ENCODE measurements at places on chromosomes 6 and 20. TPM values are rescaled to one million over a fixed set of nuclear protein-coding genes. Genes with fewer than 3 reads are reported as not detected.

The PACSIN1 gene
- 0.33 TPM for total RNA-seq

- no peak for DNase-seq
Observed at GRCh38 chr6:122180132-122180531, 219.3 kb upstream of the HSF2 start.

DNA sequence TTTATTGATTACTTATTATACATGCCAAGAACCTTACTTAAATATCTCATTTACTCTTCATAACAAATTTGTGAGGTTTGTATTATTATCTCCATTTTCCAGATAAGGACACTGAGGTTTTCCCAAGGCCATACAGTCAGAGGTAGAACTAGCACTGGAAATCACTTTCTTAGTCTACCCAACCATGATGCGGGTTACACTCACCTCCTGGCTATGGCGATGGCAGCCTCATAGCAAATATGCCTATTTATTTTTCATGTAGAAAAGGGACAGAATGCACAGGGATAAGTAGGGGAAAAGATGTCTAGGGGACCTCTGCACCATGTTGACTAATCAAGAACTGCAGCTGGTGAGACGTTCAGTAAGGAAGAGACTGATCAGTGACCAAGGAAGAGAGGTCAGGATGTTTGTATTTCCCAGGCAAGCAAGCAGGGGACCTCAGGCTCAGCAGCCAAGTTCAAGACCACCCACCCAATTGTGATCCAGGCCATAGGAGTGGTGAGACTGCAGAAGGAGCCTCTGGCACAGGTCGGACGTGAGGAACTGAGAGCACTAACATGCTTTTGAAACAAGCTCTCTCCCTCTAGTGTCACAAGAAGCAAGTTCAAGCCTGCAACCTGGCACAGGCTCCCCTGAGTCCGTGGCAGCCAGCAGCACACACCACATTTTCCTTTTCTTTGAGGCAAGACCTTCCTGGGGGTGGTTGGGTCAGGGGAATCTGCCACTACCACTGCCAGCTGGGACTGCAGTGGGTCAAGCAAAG, 97.8 kb downstream of the GMPR start:
- DNase-seq: no peak

DNA sequence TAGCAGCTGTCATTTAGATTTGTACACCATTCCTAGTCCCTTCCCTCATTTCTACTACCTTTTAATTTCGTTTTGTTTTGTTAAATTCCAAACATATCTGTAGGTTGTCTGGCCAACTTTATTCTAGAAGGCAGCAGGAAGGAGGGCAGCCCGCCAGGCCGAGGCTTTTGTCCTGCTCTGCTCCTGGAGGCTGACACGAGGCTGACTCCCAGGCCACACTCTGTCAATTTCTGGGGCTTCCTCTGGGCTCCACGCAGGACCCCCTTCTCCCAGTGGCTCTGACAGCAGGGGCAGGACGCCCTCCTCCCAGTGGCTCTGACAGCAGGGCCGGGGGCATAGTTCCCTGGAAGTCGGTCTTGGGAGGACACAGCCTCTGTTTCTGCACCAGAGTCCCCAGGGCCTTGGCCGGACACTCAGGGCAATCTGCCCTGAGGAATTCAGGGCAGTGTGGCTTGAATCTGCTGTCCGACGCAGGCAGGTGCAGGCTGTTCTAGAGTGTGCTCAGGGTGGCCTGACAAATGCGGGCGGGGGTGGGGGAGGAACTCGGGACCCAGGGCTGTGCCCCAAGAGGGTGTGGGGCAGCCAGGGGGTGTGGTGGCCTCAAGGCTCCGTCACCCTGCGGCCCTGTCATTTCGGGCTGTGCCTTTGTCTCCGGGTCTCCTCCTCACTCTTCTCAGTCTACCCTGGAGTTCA, 11.8 kb downstream of the SMOC2 start:
- DNase-seq: peak; percentile 59

The HLA-DQA1 gene
- 19.2 TPM for total RNA-seq

- peak; percentile 58 for DNase-seq
Observed at GRCh38 chr6:30006170-30007131, 54.6 kb upstream of the POLR1H start.

DNA sequence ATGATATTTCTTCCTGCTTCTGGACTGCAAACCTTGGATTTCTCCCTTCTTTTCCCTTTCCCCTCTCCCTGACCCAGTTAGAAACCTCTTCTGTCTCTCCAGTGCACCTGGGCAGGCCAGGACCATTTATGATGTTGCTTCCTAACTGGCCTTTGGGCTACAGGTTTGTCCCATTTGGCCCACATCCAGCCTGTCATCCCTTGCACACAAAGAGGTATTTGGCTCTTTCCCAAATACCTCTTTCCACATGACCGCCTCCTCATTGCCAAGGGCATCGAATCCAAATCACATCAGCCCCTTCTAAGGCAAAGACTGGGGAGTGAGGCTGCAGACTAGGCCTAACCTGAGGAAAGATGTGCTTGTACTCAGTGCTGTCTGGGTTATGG, 13.6 kb downstream of the FGD2 start:
- DNase-seq: no peak

The PRKN gene
- 11.2 TPM for total RNA-seq

GRCh38 chr20:12435268-12435667, 517.6 kb downstream of the BTBD3 start:
- no peak for DNase-seq

- DNase-seq: no peak
Observed at GRCh38 chr6:13267142-13267651, 61.1 kb downstream of the TBC1D7 start.

GRCh38 chr6:71411882-71412281, 123.3 kb downstream of the OGFRL1 start:
- DNase-seq: no peak

- no peak for DNase-seq
Observed at GRCh38 chr20:4567170-4567569, 154.5 kb upstream of the PRND start.

The LTA gene
- total RNA-seq: 0.29 TPM

The CD109 gene
- total RNA-seq: 13.3 TPM

- DNase-seq: no peak
Observed at GRCh38 chr20:37693242-37693634, 592 bp upstream of the CTNNBL1 start.
